Cortex of kidney (tissue), 1 donor: ENCODE measurements at places on chromosomes 2 and 18.

GRCh38 chr2:188380280-188380679 is 88.6 kb downstream of the GULP1 start:
- DNase-seq = no peak

- no peak for DNase-seq
Measured at GRCh38 chr18:74286106-74286855, 5.5 kb downstream of the CYB5A start.

GRCh38 chr18:56083523-56084287 is 495.7 kb upstream of the TCF4 start:
- DNase-seq = no peak

- DNase-seq = no peak
Measured at GRCh38 chr2:177881008-177881747, 191.4 kb downstream of the PDE11A start.
